CD8-positive, alpha-beta T cell (primary cell): ENCODE measurements at places on chromosomes 2 and 18. TPM values are rescaled to one million over a fixed set of nuclear protein-coding genes. Genes with fewer than 3 reads are reported as not detected.

GRCh38 chr2:233711312-233712008 is 1.2 kb upstream of the UGT1A5 start:
- DNase-seq: peak; percentile 25

KCNG2 gene
- not detected for total RNA-seq

NEU2 gene
- total RNA-seq: not detected

MOCOS gene
- total RNA-seq: not detected

DNA sequence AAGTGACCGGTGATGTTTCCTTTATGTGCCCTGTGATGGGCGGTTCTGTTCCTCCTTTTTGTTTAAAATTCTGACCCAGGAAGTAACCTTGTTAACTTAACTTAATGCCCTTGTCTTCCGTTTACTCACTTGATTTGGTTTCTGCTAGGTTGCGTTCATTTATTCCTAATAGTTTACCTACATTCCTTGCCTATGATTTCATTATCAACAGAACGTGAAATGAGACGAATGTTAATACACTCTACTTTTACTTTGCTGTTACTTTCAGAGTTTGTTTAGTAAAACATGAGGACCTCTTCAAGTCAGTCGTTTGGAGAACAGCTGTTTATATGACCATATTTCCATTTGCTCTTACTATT is 638 bp downstream of the CEP192 start:
- DNase-seq: no peak

- no peak for DNase-seq
These were observed 8.6 kb downstream of the ITPRID2 start for GRCh38 chr2:181900007-181900651.

GRCh38 chr2:70922235-70923234 is 13.2 kb upstream of the ATP6V1B1 start:
- no peak for DNase-seq

KCNJ13 gene
- not detected for total RNA-seq

- no peak for DNase-seq
These were observed 85.3 kb upstream of the RANBP2 start for GRCh38 chr2:108634011-108634410.

GRCh38 chr2:43218702-43219382 is 7.6 kb downstream of the ZFP36L2 start:
- peak; percentile 97 for DNase-seq

GRCh38 chr2:215667585-215668377 is 231.9 kb upstream of the FN1 start:
- no peak for DNase-seq
